Stimulated activated CD4-positive, alpha-beta T cell treated with anti-CD3 and anti-CD28 coated beads, TNF-alpha, amount 100 ng/mL, for 1 hour (primary cell): ENCODE measurements at places on chromosomes 7 and 10.

DNA sequence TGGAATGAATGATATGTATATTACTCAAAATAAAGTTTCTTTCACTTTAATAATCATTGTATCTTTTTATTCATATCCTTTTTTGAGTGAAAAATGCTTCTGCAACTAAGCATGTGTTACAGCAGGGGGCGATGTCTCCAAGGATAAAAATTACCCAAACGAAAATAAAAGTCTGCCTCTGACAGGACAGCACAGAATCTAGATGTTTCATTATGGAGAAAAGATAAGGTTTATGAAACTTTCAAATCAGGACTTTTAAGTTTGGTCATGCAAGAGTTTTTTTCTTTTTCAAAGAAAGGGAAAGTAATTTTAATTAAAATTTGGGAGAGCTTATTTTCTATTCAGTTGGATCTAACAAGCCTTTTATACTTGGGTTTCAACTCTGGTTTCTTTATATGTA lies 48.4 kb downstream of the TES start:
- no peak for DNase-seq

DNA sequence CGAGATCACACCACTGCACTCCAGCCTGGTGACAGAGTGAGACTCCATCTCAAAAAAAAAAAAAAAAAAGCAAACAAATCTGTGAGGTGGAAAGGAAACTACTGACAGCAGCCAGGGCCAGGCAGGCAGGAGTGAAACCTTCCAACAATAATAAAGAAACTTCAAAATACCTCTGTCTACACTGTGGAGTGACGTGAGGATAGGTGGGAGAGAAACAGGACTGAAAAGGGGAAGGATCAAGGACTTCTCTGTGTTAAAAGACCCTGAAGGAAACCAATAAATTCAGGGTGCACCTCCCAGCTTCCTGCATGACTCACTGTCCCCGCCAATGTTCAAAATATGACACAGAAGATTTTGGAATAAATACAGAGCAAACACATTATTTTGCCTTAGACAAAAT lies 82.9 kb downstream of the KIAA1549 start:
- DNase-seq: no peak

GRCh38 chr7:130397051-130397757 lies 16.9 kb downstream of the CPA1 start:
- no peak for DNase-seq

GRCh38 chr10:18620856-18621255 lies 30.5 kb downstream of the NSUN6 start:
- no peak for DNase-seq

DNA sequence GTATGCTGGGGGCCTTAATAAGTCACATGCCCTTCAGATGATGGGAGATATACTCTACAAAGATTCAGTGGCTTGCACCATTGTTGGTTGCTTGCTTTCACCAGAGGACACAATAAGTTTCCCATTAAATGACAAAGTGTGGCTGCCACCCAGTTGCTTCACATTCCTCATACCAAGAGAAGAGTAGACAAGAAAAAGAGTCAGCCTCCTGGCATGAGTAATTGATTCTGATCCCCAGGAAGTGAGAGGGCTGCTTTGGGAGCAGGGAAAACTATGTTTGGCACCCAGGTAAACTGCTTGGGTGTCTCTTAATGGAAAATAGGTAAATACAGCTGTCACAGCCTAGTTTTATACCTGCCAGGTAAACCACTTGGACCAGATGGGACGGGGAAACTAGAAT lies 66.7 kb upstream of the IL6 start:
- no peak for DNase-seq

DNA sequence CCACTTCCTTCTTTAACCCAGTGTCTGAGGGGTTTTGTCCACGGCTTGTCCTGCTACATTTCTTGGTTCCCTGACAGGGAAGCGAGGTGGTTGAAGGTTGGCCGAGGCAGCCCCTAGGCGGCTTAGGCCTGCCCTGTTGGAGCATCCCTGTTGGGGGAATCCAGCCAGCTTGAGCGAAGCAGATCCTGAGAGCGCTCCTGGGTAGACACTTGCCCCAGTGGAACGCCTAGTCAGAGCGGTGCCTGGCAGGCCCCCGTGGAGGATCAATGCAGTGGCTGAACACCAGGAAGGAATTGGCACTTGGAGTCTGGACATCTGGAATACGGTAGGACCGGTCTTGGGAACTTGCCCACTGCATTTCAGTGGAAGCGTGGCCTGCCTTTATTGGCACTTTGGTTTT lies 32.7 kb upstream of the NRF1 start:
- no peak for DNase-seq

DNA sequence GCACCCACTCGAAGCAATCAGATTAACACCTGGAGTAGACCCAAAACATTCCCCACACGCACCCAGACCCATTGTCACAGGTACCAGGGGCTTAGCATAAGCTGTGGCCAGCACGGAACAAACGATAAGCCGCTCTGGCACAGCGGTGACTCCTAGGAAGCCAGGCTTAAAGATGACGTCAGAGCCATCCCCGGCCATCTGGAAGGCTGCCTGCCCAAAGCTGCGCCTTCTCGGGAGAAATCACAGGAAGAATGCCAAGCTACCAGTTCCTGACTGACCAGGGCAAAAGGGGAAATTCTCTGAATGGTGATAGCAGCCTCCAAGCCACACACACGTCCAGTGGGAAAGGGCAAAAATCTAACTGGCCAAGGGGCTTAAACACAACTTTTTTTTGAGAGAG lies 13.0 kb upstream of the WIPI2 start:
- no peak for DNase-seq

DNA sequence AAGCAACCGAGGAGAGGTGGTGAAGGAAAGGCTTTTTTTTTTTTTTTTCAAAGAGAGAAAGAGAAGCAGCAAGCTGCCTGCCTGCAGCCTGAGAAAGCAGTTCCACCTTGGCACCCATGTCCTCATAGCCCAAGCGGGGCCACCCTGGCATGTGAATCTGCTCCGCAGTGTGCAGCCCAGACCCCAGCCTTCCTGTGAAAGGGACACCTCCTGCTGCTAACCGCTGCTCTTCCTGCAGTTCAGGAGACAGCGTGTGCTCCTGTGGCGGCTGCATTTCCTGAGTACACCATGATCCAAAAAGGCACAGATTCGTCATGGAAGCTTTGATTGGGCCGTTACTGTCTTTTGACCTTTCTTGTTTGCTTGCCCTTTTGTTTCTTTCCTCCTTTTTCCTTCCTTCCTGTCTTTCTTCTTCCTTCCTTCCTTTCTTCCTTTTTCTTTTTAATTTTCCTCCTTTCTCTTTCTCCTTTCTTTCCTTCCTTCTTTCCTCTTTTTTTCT lies 38.1 kb downstream of the IKZF1 start:
- DNase-seq: no peak

GRCh38 chr10:61919646-61920215 lies 18.2 kb downstream of the ARID5B start:
- DNase-seq: no peak

GRCh38 chr10:74642901-74643595 lies 183.4 kb upstream of the KAT6B start:
- no peak for DNase-seq

DNA sequence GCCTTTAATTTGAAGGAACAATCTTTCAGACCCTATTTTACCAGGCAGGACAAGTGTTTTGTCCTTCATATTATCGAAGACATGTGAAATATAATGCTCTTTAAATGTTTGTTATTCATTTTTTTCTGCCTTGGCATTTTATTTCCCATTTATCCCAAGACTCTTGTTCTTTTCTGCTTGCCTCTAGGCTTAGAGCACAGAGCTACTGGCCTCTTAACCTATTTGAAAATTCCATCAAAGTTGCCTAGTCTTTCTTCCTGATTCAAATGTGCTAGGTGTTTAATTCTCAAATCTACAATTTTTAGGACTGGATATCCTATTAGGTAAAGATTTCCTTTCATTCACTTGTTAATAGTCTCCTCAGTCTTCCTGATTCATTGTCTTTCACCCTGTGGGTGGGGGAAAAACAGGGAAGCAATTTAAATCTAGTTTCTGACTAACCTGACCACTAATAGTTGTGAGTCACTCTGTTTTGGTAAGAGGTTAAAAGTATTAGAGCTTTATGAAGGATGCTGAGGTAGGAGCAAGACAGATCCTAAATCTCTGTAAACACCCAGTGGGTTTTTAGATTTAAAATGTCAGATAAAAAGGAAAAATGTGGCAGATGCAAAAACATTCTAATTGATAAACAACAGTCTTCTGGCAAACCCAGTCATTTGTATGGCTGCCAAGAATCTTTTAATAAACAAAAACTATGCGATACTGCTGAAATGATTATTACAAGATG lies 1.5 kb downstream of the LIPK start:
- no peak for DNase-seq

DNA sequence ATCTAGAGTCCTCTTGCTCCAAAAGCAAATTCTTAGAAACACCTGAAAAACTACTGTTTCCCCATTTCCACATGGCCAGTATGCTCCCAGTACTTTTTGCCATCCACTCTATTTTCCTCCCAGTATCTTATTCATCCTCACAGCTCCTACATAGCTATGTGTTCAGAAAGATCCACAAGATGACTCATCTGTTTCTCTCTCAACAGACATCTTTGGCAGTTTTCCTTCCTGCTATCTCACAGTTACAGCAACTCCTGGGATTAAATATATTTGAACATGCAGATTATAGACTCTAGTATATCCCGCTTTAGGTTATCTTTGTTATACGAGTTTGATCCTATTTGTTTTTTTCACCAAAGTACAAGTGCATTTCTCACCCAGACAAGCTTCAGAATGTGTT lies 675.6 kb upstream of the POT1 start:
- no peak for DNase-seq

GRCh38 chr7:66741710-66742049 lies 1.1 kb downstream of the RABGEF1 start:
- no peak for DNase-seq

- DNase-seq: no peak
These were observed 12.6 kb upstream of the PRDX3 start for GRCh38 chr10:119190954-119191785.
